ENCODE measurements at places on chromosomes 2 and 18. TPM values are rescaled to one million over a fixed set of nuclear protein-coding genes. Genes with fewer than 3 reads are reported as not detected.

DNA sequence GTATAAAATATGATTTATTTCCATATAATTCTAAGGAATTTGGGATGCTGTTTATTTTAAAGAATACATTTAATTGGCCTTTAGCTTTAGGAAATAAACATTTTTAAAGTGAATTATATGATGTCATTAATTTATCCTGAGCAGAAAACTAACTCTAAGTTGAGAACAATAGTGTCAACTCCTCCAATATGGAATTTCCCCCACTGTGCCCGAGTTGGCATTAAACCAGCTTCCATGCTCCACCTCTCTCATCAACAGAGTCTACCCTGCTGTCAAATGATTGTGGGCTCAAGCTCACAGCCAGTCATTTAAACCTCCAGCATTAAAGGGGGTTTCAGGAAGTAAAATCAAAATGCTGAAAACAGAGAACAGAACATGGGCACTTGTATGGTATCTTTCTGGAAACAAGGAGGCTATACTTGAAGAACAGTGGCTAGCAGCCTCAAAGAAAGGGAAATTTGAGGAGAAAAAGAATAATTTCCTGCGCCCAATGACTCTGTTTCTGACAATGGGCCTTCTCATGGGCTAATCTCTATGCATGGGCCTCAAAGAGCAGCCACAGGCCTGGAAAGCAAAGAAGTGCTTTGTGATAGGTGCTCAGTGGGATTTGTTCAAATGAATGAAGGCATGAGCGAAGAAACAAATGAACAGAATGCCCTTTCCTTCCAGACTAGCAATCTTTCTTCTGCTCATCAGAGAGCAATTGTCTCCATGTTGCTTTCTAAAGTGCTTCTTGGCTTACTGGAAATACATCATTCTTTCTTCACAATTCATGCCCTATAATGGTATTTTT is 252.8 kb downstream of the MTX2 start:
- no peak for DNase-seq

DNA sequence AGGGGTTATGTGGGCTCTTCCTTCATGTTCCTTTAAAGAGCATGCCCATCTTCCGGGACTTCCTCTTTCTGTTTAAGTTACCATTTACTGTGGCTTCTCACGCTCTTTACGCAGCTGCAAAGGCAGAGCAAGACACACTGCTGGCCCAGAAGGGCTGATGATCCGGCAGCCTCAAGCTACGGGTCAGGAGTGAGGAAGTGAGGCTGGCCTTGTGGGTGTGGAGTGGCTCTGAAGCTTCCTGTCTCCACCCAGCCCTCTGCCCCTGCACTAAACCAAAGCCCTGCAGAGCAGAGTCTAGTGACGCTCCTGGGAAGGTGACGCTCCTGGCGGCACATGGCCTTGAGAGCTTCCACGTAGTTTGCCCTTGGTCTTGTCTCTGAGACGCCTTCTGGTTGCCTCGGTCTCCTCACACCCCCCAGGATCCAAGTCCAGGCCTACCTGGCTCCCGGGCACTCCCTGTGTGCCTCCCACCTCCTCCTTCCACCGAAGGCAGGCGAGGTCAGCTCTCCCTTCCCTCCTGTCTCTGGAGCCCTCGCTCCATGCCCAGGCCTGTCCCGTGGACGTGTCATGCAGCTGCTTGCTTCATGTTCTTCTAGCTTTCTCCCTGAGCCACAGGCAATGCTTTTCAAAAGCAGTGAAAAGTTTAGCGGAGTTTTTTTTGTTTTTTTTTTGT is 50.3 kb downstream of the ARL4C start:
- DNase-seq: no peak

- peak; percentile 62 for DNase-seq
Measured at GRCh38 chr18:36411745-36412168, 114.2 kb downstream of the FHOD3 start.

The SLC14A1 gene
- not detected for total RNA-seq

The DNAJC5G gene
- total RNA-seq: not detected

GRCh38 chr2:128379021-128380015 is 60.6 kb upstream of the HS6ST1 start:
- DNase-seq: no peak

The PJVK gene
- 5.4 TPM for total RNA-seq

DNA sequence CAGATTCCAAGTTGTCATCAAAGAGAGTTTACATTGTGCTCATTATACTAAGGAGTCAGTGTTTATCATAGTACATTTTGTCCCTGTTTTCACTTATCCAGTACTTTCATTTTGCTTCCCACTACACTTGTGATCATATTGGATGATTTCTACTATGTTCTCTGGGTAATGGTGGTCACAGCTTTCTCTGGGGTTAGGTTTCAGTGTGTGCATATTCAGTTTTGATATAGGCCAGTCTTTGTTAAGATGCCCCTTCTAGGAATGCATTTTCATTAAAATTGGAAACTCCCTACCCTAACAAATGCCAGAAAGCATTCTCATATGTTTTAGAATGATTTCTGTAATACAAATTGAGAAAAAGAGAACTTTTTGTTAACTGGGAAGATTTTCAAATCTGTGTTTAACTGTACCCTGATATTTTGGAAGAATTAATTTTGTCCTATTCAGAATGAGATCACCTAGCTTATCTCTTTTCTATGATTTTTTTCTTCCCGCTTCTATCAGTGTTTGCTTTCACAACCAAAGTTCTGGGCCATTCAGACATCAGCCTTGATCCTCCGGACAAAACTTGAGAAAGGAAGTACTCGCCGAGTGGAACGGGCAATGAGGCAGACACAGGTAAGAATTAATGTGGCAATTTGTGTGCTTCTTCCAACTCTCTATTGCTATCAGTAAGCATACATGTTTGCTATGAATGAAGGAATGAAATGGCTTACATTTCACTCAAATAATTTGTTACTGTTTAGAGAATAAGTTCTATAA is 74.6 kb downstream of the TTC27 start:
- no peak for DNase-seq

DNA sequence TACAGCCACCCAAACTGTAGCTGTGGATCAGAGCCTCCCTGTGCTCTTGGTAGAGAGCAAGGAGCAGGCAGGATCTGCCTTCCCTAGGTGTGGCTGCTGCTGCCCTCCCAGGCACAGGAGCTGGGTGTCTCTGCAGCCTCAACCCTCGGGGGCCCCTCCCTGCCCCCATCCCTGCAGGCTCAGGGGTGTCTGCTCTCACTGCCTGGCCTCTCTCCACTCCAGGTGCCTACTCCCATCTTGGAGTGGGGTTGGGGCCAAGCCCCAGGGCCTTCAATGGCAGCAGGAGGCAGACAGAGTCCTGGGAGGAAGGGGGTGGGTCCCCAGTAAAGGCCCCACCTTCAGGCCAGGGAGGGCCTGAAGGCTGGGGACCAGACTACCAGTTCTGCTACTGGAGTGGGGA is 189.7 kb upstream of the OSR1 start:
- no peak for DNase-seq

The TRIB2 gene
- 12.3 TPM for total RNA-seq

- DNase-seq: no peak
Measured at GRCh38 chr2:104462731-104463130, 391.2 kb upstream of the POU3F3 start.

DNA sequence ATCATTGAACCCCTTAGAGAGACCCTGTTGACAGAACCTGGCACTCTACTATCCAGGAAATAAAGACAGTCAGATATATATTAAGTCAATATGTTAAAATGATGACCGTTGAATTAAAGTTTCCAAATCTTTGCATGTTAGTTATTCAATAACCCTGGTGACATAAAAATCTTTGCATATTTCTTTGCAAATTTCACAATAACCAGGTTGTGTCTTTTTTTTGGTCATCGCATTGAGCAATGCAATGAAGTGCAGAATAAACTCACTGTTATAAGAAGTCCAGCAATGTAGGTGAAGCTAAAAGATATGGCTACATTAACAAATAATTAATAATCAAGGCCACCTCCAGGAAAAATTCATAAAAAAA is 596.9 kb downstream of the NYAP2 start:
- DNase-seq: no peak

DNA sequence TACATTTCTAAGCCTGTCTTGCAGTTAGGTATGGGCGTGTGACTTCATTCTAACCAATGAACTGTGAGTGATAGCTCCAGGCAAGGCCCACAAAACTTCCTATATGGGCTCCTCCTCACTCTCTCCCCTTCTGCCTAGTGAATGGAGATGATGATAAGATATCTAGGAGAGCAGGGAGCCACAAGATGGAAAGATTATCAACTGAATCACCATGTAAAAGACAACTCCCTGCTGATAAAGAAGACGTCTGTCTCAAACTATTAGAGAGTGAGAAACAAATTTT is 237.1 kb downstream of the GPD2 start:
- DNase-seq: no peak

DNA sequence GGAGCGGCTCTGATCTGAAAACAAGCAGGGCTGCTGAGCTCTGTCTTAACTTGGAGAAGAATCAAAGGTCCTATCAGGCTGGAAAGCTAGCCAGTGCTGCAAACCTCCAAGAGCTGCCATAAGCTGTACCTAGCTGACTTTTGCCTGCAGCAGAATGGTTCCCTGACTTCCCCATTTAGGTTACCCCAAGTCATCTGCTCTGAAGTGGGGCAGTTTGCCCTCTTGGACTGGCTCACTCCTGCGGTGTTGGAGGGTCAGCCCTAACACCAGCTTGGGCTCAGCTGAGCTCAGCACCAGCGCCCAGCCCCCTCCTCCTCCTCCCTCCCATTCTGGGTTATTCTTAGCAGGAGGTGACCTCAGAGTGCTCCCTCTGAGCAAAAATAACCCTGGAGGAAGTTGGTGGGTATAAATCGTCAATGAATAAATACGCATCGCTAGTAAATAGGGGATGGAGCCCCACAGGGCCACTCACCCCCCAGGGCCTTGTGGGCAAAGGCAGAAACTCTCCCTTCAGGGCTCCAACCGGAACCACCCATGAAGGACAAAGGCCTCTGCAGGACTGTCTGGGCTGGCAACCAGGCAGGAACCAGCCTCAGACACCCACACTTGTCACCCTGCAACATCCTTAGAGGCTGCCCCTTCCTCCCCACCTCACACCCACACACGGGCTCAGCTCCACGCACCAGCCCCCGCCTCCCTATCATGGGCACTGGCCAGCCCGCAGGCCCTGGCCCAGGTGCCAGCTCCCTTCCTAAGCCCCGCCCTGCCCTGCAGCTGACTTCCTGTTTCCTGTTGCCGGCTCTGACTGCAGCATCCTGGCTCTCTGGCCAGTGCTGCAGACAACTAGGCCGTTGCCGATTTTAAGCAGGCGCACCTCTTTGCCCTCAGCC is 46.9 kb downstream of the DNMT3A start:
- peak; percentile 64 for DNase-seq

DNA sequence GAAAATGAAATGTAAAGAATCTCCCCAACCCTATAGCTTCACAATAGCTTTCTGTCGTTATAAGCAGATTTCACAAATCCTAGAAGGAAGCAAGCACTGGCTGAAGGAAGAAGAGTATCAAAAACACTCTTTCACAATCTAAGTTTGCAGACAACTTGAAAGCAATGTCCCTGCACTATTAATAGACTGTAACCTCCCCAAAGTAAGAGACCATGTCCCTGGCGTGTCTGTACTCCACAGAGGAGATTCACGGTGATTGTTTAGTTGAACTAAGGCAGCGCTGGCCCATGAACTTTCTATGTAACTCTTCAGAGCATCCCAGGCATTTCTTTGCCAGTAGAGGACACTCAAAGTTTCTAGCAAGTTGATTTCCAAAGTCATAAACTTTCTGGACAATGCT is 128.0 kb upstream of the HNRNPA3 start:
- no peak for DNase-seq

GRCh38 chr2:70735071-70735470 is 32.9 kb downstream of the ADD2 start:
- no peak for DNase-seq

GRCh38 chr2:64090264-64090663 is 54.0 kb downstream of the PELI1 start:
- no peak for DNase-seq

- DNase-seq: no peak
Measured at GRCh38 chr2:158912112-158912511, 56.3 kb upstream of the TANC1 start.

- no peak for DNase-seq
Measured at GRCh38 chr2:3177891-3178577, 199.6 kb downstream of the EIPR1 start.

DNA sequence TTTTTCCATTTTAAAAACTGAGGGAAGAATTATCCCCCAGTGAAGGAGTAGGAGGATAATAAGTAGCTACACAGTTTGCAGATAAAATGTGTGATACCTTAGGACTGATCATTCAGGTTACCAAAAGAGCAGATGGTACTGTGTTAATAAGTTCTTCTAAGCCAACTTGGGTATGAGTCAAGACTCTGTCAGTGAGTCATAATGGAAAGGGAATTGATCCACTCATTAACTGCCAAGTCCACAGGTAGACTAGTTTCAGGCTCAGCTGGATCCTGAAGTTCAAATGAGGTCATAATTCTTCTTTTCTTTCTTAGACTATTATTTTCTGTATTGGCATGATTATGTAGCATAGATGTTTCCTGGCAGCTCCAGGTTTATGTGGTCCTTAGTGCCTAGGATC is 142.4 kb upstream of the ALPP start:
- no peak for DNase-seq

DNA sequence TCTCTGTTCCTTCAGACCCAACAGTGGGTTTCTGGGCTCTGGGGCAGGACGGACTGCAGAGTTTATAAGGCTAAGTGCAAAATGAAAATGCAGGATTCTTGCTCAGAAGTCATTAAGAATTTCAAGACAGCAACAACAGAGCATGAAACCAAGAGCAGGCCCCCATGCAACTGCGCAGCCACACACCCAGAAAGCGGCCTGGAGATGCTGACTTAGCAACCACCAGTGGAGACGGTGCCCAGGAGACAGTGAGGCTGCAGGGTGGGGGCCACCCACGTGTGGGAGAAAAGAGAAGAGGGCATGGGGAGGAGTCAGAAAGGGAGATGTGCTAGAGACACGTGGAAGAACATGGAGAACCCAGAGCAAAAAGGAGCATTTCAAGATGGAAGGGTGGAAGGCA is 66.5 kb downstream of the GALNT14 start:
- DNase-seq: no peak

GRCh38 chr2:239231231-239232194 is 169.3 kb downstream of the HDAC4 start:
- peak; percentile 25 for DNase-seq

GRCh38 chr2:211429256-211429920 is 873.0 kb downstream of the CPS1 start:
- no peak for DNase-seq

GRCh38 chr18:54388203-54389142 is 30.8 kb downstream of the C18orf54 start:
- peak; percentile 89 for DNase-seq

The SOX11 gene
- 24.0 TPM for total RNA-seq

The RAPH1 gene
- 41.3 TPM for total RNA-seq

GRCh38 chr18:55779691-55780585 is 191.9 kb upstream of the TCF4 start:
- peak; percentile 63 for DNase-seq

GRCh38 chr2:101773137-101773536 is 75.6 kb downstream of the MAP4K4 start:
- DNase-seq: no peak

Data from myocyte (in vitro differentiated cells).